ENCODE measurements at places on chromosomes 6 and 20.

- no peak overlapping the region for H3K27ac ChIP-seq
- H3K36me3 ChIP-seq, result no peaks in the 10 kb centered on the region
- H3K4me3 ChIP-seq, result no peak overlapping the region
These were observed 7.5 kb downstream of the HSPA12B start for GRCh38 chr20:3739926-3740451.

DNA sequence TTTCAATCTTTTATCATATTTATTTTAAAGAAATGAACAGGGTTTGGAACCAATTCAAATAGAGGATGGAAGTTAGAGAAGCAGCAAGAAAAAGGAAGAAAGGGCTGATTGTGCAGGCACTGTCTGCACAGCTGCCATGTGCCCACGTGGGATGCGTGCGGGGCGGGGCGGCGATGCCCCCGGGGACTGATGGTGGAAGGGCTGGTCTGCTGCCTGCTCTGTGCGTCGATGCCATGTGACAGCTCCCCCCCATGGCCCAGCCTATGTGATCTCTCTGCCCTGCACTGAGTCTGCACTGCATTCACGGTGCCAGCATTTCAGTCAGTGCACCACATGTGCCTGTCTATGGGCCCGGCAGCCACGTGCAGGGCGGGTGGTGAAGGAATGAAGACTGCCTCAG lies 96.4 kb downstream of the IRF4 start:
- H3K27me3 ChIP-seq, result no peaks in the 10 kb centered on the region
- H3K36me3 ChIP-seq, result peaks cover 13% of the 10 kb centered on the region
- DNase-seq, result no peak
- H3K4me1 ChIP-seq, result no peaks in the 10 kb centered on the region
- no peak overlapping the region for H3K27ac ChIP-seq
- no peak overlapping the region for H3K4me3 ChIP-seq

DNA sequence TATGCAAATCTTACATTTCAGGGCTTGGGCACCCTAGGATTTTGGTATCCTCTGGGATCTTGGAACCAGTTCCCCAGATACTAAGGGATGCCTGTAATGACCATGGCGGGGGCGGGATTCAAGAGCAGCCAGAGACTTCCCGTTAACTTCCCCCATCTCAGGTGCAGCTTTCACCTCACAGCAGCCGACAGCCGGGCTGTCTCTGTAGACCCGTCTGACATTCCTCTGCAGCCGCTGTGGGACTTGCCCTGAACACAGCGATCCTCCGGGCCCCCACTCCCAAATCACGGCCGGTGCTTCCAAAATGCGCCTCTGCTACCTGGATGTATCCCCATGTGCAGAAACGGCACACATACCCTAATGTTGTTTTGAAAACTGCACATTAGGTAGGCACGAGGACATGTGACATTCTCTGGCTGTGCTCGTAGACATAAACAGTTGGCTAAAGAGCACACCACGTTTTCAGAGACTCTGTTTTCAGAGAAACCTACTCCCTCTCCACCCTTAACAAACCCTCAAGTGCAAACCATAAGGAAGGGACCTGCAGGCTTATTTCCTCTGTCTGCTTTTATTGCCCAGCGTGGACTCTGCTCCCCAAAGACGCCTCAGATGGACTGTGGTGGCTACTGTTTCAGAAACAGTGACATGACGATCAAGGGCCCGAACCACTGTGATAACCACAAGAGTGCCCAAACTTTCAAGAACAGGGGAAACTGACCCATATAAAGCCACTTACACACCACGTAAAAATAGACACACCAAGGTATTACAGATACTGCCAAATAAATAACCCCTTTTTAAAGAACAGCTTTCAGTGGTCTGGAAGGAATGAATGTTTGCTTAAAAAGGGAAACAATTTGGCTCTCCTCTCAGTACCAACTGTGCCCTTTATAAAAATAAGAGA lies 72.9 kb upstream of the FOXC1 start:
- H3K27ac ChIP-seq, result no peak overlapping the region
- H3K27me3 ChIP-seq, result no peaks in the 10 kb centered on the region
- no peak for DNase-seq
- peaks cover 6% of the 10 kb centered on the region for H3K4me1 ChIP-seq
- H3K4me3 ChIP-seq, result no peak overlapping the region
- H3K36me3 ChIP-seq, result no peaks in the 10 kb centered on the region

- no peak overlapping the region for H3K27ac ChIP-seq
- 0 out of 2 replicates have a peak, but pooled peaks cover 7% of the 10 kb centered on the region for H3K4me1 ChIP-seq
- H3K27me3 ChIP-seq, result no peaks in the 10 kb centered on the region
- DNase-seq, result no peak
These were observed 115.9 kb upstream of the BMP2 start for GRCh38 chr20:6651561-6651960.

DNA sequence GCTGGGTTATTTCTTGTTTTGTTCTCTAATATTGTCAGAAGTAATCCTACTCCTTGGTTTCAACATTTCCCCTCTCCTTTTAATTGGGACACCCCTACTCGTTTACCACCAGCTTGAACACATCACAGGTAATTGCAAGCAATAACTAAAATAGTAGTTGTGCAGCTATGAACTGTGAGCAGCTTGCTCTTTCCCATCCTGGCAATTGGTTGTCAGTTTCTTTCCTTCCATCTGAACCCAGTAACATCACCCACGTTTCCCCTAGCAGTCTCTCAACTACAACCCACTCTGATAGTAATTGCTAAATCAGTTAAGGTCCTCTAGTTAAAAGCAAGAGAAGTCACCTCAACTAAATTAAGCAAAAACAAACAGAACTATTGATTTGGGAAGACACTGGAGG lies 47.6 kb upstream of the GNRH2 start:
- H3K4me3 ChIP-seq, result no peak overlapping the region
- H3K36me3 ChIP-seq, result no peaks in the 10 kb centered on the region
- no peak overlapping the region for H3K27ac ChIP-seq
- H3K4me1 ChIP-seq, result no peaks in the 10 kb centered on the region
- H3K27me3 ChIP-seq, result no peaks in the 10 kb centered on the region
- no peak for DNase-seq

DNA sequence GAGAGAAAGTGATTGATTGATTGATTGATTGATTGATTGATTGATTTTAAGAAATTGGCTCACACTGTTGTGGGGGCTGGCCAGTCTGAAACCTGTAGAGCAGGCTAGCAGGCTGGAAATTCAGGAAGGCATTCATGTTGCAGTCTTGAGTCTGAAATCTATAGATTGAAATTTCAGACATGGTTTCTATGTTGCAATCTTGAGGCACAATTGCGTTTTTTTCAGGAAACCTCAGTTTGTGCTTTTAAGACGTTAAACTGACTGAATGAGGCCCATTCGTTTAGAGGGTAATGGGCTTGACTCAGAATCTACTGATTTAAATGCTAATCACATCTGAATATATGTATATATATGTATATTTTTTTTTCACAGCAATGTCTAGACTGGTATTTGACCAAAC lies 106.3 kb downstream of the STXBP5 start:
- no peak overlapping the region for H3K4me3 ChIP-seq
- peaks cover 10% of the 10 kb centered on the region for H3K4me1 ChIP-seq
- peaks cover 34% of the 10 kb centered on the region for H3K36me3 ChIP-seq
- DNase-seq, result no peak

GRCh38 chr20:49323622-49324238 lies 45.9 kb upstream of the ZNFX1 start:
- peaks cover 15% of the 10 kb centered on the region for H3K27me3 ChIP-seq
- no peaks in the 10 kb centered on the region for H3K36me3 ChIP-seq
- peak; percentile 93 for DNase-seq
- peaks cover 24% of the 10 kb centered on the region for H3K4me1 ChIP-seq
- H3K27ac ChIP-seq, result peak overlapping the region; percentile 44

DNA sequence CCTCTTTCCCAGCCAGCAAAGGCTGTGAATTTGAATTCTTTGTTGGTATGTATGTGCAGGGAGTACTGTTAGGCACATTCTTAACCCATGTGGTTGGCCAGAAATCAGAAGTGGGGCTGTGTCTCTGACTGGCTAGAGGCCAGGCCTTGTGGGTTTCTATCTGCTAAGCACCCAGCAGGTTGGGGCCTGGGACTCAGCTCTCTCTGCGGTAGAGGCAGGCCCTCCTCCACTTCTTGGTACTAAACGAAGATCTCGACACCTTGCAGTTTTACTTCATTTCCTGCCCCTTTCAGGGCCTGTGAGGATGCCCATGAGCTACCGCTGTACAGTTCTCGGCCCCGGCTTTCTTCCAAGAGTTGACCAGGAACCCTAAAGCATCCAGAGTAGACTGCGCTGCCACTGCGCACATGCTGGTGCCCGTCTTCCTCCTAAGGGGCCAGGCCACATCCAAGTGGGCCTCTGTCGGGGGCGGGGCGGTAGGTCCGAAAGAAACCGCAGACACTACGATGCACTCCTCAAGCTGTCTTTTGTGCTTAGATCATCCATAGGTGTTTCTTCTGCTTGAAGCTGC lies 51.1 kb downstream of the TCP11 start:
- H3K4me1 ChIP-seq, result peaks cover 51% of the 10 kb centered on the region
- no peaks in the 10 kb centered on the region for H3K36me3 ChIP-seq
- H3K27ac ChIP-seq, result no peak overlapping the region
- DNase-seq, result peak; percentile 60
- H3K27me3 ChIP-seq, result no peaks in the 10 kb centered on the region

DNA sequence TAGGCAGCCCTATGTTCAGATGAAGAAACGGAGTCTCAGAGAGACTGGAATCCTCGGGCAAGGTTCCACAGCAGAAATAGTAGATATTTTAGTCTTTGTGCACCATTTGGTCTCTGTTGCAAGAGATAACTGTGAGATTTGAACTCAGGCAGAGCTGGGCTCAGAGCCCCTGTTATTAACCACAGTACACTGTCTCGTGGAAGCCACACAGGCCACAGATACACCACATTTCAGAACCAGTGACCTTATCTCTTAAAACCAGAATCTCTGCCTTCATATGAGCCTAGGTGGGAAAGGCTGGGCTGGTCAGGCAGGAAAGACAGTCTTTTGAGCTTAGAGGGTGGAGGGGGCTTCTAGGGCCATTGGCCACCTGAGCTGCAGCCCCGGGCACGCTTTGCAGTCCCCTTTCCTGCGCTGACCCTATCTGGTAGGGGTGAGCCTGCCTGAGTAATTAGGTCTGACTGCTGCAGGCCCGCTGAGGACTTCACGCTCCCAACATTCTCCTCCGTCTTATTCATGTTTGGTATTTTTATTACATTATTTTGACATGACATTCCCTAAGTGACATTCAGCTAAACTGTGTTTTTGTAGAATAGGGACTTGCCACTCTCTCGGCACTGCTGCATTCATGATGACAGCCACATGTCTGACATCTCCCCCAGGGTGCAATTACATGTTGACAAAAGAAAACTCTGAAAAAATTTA lies 71.1 kb downstream of the KCNB1 start:
- H3K4me3 ChIP-seq, result no peak overlapping the region
- H3K36me3 ChIP-seq, result no peaks in the 10 kb centered on the region
- H3K27ac ChIP-seq, result no peak overlapping the region
- no peaks in the 10 kb centered on the region for H3K4me1 ChIP-seq
- peaks cover 21% of the 10 kb centered on the region for H3K27me3 ChIP-seq

GRCh38 chr6:16238963-16239797 lies 793 bp downstream of the GMPR start:
- H3K4me3 ChIP-seq, result peak overlapping the region; percentile 70
- H3K27me3 ChIP-seq, result no peaks in the 10 kb centered on the region
- H3K27ac ChIP-seq, result no peak overlapping the region
- no peaks in the 10 kb centered on the region for H3K36me3 ChIP-seq
- peak; percentile 65 for DNase-seq

DNA sequence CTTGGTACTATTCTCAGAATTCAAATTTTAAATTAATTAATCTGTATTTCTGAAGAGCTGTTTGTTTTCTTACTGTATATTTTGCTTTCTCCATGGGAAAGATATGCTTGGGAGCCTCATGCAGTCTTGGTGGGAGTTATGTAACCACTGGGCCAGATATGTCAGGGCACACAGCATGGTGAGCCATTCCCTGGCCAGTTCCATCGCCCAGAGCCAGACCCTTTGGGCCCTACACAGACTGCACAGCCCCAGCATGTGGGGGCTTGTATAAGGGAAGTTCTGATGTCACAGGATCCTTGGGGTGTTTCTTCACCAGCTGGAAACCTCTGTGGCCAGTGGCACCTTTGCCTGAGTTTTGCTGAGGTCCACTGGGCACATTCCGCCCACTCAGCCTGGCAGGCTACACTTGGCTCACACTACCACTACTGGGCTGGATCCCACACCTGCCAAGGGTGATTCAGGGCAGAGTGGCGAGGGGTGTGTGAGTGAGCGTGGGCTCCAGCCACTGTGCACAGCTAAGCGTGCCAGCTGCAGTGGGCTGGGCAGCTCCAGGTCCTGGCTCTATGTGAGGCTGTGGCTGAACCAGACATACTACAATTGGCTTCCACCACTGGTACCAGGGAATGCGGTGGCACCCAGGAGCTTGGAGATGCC lies 293.5 kb downstream of the ARHGAP18 start:
- no peak for DNase-seq
- H3K36me3 ChIP-seq, result no peaks in the 10 kb centered on the region
- no peak overlapping the region for H3K4me3 ChIP-seq
- H3K27ac ChIP-seq, result no peak overlapping the region

GRCh38 chr20:15342991-15343523 lies 1005.6 kb upstream of the FLRT3 start:
- H3K4me1 ChIP-seq, result no peaks in the 10 kb centered on the region
- H3K4me3 ChIP-seq, result no peak overlapping the region
- H3K36me3 ChIP-seq, result no peaks in the 10 kb centered on the region
- DNase-seq, result no peak

GRCh38 chr20:25250508-25250907 lies 2.6 kb downstream of the PYGB start:
- peak; percentile 42 for DNase-seq
- peaks cover 4% of the 10 kb centered on the region for H3K36me3 ChIP-seq
- no peak overlapping the region for H3K27ac ChIP-seq
- peaks cover 29% of the 10 kb centered on the region for H3K4me1 ChIP-seq
- peak overlapping the region; percentile 81 for H3K4me3 ChIP-seq
- H3K27me3 ChIP-seq, result no peaks in the 10 kb centered on the region

DNA sequence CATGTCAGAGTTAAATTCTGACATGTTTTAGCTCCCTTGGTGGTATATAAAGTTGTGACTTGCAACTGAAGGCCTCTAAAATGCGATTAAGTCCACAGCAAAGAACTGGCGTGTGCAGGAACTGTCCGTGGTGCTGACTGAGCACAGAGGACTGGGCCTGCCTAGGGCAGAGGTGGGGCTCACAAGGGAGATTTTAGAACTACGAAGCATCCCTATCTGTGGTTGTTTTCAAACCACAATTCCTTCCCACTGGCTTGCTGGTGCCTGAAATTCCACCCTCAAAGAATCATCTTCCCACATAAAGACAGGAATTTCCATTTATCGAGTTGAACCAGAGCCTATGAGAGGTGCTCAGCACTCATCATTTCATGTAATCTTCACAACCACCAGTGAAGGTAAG lies 30.1 kb downstream of the RIMS4 start:
- H3K27ac ChIP-seq, result no peak overlapping the region
- H3K4me1 ChIP-seq, result no peaks in the 10 kb centered on the region
- DNase-seq, result peak; percentile 73
- H3K36me3 ChIP-seq, result no peaks in the 10 kb centered on the region

GRCh38 chr6:130776287-130776925 lies 50.8 kb upstream of the SMLR1 start:
- H3K27ac ChIP-seq, result no peak overlapping the region
- H3K27me3 ChIP-seq, result no peaks in the 10 kb centered on the region
- DNase-seq, result no peak
- no peaks in the 10 kb centered on the region for H3K36me3 ChIP-seq
- H3K4me3 ChIP-seq, result no peak overlapping the region

- H3K4me3 ChIP-seq, result no peak overlapping the region
- peak overlapping the region; percentile 62 for H3K27ac ChIP-seq
- peaks cover 40% of the 10 kb centered on the region for H3K36me3 ChIP-seq
These were observed 100.6 kb downstream of the MAP3K4 start for GRCh38 chr6:161091972-161092701.

Data from GM23248 (cell line).